ENCODE measurements at places on chromosomes 1 and 21. TPM values are rescaled to one million over a fixed set of nuclear protein-coding genes. Genes with fewer than 3 reads are reported as not detected.

The ADAMTS5 gene
- total RNA-seq = 2.3 TPM

The CYP4Z1 gene
- total RNA-seq = not detected

GRCh38 chr1:10291705-10292104 lies 81.3 kb downstream of the KIF1B start:
- no peak for DNase-seq

- DNase-seq = no peak
Measured at GRCh38 chr1:109935451-109935900, 24.8 kb downstream of the CSF1 start.

- DNase-seq = no peak
Measured at GRCh38 chr1:234234199-234234598, 139.1 kb upstream of the COA6 start.

GRCh38 chr1:207823531-207823879 lies 71.7 kb downstream of the CD46 start:
- no peak for DNase-seq

- DNase-seq = no peak
Measured at GRCh38 chr21:16013570-16013969, 283.8 kb downstream of the USP25 start.
